IPS-NIHi11 (cell line): ENCODE measurements at places on chromosomes 5 and 9.

DNA sequence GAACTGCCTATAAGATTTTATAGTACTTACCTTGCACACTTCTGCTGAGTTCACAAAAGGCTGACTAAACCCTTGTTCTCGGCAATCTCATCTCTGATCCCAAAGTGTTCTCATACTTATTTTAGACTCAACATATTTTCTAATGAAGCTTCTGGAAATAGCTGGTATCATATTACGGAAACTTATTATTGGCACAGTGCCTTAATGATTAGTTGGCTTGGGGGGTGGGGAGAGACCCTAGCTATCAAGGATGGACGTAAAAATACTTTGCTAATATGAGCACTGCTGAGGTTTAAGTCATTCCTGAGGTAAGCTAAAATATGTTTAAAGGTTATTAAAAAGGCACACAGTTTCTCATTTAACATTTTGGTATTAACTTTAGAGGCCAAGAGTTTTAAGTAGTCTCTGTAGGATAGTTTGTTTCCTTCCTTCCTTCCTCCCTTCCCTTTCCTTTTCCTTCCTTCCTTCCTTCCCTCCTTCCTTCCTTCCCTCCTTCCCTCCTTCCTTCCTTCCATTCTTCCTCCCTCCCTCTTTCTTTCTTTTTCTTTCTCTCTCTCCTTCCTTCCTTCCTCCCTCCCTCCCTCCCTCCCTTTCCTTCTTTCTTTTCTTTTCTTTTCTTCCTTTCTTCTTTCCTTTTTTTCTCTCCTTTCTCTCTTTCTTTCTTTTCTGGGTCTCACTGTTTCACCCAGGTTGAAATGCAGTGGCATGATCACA is 31.5 kb downstream of the ZSWIM6 start:
- no peak for DNase-seq

- DNase-seq = no peak
Observed at GRCh38 chr9:88952976-88953375, 38.3 kb upstream of the S1PR3 start.

- DNase-seq = no peak
Observed at GRCh38 chr9:134970719-134971118, 53.0 kb upstream of the FCN1 start.

- DNase-seq = no peak
Observed at GRCh38 chr5:31706186-31706585, 67.3 kb downstream of the PDZD2 start.

GRCh38 chr9:71183251-71183650 is 61.8 kb upstream of the TRPM3 start:
- no peak for DNase-seq

DNA sequence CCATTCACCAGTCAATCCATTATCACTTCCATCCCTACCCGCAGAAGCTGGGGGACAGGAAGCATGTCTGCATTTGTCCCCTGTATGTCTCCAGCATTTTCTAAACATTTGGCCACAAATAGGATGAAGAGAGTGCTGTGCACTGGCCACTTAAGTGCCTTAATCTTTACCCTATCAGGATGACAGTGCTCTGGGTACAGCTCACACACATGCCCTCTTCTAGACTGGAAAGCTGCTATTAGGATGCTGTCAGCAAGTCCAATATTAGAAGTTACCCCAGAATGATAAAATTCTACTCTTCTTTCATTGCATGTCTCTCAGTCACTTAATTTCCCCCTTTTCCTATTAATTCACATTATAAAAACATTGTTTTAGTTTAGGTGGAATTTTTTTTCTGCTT is 168.4 kb downstream of the RASEF start:
- no peak for DNase-seq

- DNase-seq = no peak
Observed at GRCh38 chr5:132484391-132484725, 6.2 kb downstream of the IRF1 start.

DNA sequence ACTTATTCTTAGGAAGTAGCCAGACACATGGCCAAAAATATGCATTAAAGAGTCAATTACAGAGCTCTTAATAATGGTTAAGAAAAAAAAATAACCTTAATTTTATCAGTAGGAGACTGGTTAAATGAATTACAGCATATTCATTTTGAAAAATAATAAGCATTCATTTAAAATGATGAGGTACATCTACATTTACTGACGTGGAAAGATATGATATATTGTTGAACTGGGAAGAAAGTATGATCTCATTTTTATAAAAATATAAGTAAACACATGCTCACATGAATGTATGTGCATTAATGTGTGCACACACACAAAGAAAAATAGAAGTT is 250.3 kb downstream of the ENC1 start:
- DNase-seq = no peak

DNA sequence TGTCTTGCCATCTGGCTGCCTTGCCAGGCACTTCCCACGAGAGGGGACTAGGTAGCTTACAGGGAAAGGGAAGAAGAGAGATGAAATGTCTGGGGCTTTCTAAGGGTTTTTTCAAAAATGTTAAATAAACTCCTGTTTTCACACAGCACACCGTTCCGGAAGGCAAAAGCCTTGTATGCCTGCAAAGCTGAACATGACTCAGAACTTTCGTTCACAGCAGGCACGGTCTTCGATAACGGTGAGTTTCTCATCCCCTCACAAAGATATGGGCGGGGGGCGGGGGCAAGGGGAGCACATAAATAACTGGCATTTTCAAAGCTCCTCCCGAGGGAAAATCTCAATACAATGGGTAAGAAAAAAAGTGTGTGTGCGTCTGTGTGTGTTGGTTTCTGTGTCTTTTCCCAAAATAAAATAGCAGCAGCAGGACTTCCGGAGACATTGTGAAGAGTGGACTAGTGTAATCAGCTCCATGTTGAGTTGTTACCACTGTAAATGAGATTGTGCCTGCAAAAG is 189.6 kb downstream of the NR3C1 start:
- DNase-seq = no peak

DNA sequence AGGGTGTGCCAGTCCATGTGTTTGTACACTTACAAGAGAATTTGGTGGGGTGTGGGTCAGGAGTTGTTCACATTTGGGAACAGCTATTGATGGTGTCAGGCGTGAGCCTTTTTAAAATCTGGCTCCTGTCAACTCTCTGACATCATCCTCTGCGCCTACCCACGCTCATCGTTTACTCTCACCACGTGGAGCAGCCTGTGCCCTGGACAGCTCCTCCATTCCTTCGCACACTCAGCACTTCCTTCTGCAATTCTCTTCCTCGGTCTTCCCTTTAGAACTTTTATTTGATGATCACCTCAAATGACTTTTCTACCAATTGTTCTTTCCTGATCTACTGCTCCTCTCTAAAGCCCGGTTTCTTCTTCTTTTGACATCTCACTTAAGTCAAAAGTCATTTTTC is 42.1 kb upstream of the GNAQ start:
- no peak for DNase-seq

DNA sequence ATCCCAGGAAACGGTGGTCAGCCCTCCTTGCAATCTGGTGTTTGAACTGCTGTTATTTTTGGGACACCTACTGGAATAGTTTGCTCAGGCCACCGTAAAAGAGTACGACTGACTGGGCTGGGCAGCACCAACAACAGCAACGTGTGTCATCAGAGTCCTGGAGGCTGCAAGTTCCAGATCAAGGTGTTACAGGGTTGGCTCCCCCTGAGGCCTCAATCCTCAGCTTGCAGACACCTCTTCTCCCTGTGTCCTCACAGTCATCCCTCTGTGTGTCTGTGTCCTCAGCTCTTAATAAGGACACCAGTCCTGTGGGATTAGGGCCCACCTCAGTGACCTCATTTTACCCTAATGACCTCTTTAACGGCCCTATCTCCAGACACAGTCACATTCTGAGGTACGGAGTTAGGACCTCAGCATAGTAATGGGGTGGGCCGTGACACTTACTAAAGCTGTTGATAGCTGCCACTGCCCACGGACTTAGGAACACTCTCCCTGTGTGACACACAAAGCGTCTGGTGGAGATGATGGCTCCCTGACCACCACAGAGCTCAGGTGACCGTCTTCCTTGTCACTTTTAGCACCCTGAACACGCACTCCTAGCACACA is 16.8 kb downstream of the GLT6D1 start:
- no peak for DNase-seq

DNA sequence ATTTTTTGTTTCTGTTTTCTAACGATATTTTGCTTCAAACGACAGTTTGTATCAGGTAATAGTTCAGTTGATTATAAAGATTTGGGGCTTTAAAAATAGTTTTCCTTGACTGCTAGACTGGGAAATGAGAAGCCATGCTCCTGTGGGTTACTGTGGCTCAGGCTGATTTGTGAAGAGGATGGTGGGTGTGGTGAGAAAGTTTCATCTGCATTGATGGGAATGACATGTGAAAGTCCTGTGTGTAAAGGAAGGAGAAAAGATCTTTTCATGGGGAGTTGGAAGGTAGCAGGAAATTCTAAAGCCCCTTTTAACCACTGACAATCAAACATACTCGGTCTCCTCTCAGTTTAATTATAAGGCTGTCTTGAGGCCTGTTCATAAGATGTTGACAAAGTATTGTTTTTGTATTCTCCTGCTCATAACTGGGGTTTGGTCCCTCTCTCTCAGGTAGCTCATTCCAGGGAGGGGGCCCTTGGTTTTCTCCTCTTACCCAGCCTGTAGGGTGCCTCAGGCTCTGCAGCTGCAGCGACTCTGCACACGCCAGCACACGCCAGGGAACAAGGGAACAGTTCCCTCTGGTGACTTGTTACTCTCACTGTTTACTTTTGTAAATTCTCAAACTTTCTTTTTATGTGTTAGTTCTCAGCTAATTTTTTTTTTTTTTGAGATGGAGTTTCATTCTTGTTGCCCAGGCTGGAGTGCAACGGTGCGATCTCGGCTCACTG is 91.6 kb downstream of the CARTPT start:
- no peak for DNase-seq

- DNase-seq = no peak
Observed at GRCh38 chr9:84499969-84500582, 159.5 kb upstream of the SLC28A3 start.

GRCh38 chr9:133772581-133772980 is 34.4 kb upstream of the SARDH start:
- DNase-seq = no peak

GRCh38 chr5:131968396-131968954 is 23.0 kb upstream of the MEIKIN start:
- no peak for DNase-seq

GRCh38 chr9:100131216-100131615 is 32.2 kb downstream of the INVS start:
- no peak for DNase-seq

DNA sequence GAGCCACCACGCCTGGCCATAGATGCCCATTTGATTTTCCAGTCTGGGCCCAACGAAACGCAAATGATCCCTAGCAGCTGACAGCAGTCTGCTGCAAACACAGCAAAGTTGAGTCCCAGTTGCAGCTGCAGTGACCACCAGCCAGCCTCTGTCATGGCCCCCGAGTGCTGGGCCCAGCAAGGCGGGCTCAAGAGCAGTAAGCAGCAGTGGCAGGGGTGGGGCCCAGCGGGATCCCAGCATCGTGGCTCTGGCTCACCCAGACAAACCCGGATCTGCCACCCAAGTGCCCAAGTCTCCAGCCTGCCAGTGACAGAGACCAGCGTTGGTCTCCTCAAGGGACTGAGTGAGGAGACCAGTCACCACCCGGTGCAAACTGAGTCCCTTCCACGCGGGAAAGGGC is 6.9 kb upstream of the LTC4S start:
- no peak for DNase-seq

DNA sequence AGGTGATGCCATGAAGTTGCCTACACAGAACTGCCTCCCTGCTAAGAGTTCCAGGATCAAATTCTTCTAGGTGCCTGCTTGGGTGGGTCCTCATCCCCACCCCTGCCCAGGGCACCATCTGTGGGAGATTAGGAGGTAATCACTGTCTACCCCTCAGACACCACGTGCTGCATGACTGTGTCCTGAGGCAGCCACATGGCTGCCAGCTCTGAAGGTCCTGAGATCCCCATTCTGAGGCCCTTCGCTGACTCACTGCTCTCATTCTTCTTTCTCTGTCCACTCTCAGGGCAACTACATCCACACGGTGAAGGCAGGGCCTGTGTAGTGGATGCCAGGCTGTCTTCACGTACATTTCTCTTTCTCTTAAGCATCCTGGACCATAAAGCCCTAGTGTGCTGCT is 222.9 kb upstream of the ANKRD55 start:
- no peak for DNase-seq

DNA sequence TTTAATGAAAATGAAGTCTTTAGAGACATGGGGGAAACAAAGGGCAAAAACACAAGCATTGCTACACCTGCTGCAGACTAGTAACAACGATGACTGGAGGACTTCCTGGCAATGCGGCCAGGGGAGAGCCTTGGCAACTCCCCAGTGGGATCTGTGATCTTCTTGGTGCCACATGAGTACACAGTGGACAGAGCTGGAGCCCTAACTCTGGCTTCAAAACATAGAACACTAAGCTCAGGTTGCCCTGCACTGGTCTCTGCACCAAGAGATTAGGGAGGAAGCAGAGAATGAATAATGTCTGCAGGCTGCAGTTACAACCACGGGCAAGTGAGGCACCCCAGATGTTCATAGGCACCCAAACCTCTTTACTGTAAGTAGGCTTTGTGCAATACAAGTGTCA is 91.1 kb downstream of the MRPS27 start:
- DNase-seq = no peak

GRCh38 chr5:134328619-134329018 is 38.4 kb downstream of the CDKL3 start:
- no peak for DNase-seq
